Lung (tissue), 17 donors: ENCODE measurements at places on chromosomes 11 and 22.

DNA sequence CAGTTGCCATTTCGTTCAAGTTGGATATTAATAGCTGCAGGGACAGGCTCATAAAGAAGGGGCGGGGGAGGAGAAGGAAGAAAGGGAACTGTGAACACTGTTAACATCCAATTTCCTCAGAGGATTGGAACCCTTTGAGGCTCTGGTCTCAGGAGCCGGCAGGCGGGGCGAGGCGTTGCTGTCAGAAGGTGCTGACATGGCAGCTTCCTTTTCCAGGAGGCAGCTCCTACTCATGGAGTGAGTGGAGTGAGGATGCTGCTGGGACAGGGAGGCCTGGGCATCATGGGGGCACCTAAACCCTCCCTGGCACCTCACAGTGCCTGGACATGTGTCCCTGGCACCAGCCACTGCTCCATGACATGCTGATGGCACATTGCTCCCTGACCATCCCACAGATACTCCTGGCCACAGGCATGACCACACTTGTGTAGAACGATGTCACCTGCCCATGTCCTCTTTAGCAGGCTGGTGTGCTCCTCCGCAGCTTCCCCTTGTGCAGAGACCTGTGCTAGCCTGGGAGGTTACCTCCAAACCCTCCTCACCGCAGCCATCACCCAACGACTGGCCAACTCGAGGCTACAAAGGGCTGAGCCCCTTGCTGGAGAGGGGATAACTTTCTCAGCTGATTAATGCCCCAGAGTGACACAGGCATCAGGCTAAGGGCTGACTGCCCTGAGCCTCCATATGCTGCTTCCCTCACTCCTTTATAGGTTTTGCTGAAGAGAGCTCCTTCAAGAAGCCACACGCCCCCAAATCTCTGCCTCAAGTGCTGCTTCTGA is 79.6 kb upstream of the NECTIN1 start:
- no peak for DNase-seq

DNA sequence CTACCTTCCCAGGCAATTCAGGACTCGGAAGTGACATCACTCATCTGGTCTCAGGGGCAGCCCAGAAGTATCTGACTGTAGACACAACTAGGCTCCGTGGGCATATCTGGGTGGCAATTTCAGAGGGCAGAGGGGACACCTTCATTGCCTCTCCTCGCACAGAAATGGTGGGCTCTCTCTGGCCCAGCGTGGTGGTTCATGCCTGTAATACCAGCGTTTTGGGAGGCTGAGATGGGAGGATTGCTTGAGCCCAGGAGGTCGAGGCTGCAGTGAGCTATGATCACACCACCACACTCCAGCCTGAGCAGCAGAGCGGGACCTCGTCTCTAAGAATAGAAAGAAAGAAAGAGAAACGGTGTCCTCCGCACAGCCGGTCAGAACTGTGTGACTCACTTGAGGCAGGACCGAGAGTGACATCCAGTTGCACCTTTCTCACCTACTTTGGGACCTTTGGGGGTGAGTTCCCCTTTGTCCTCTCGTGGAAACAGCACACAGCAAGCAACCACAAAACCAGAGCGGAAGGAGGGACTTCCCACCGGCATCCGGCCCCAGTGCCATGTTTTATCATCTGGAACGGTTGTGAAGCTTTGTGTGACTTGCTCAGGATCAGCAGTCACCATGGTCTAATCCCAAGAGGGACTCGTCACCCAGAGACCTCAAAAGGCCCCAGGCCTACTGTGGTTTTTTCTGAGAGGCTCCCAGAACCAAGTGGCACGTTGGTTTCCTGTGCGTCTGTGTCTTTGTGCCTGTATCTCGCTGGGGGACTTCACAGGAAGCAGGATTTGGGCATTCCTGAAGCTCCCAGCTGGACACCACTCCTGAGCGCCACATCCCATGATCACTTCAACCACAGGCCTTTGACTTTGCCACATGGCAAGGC is 38.4 kb upstream of the EMID1 start:
- DNase-seq = no peak

- no peak for DNase-seq
Observed at GRCh38 chr22:23113847-23114720, 27.7 kb downstream of the RSPH14 start.

DNA sequence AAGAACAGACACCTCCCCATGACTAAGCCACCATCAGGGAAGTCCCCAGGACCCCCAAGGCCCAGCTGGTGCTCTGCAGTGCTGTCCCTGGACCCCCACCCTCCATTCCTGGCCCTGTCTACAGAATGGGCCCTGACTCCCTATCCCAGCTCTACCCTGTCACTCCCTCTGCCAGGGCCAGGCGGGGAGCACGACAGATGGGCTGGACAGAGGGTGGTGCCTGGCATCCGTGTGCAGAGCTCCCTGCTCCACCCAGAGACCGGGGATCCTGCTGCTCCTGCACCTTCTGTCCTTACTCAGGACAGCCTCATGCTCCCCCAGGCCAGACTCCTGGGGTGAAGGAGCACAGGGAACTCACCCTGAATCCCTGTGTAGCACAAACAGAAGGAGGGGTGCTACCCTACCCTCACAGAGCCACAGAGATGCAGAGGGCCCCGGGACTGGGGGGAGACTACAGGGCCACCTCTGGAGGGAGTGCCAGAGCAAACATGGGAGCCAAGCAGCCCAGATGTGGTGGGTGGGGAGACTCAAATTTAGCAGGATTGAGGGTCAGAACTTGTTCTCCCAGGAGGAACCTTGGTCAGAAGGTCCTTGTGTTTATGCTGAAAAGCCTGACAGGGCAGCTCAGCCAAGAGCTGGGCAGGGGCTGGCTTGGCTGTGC is 2.0 kb downstream of the ARVCF start:
- no peak for DNase-seq

DNA sequence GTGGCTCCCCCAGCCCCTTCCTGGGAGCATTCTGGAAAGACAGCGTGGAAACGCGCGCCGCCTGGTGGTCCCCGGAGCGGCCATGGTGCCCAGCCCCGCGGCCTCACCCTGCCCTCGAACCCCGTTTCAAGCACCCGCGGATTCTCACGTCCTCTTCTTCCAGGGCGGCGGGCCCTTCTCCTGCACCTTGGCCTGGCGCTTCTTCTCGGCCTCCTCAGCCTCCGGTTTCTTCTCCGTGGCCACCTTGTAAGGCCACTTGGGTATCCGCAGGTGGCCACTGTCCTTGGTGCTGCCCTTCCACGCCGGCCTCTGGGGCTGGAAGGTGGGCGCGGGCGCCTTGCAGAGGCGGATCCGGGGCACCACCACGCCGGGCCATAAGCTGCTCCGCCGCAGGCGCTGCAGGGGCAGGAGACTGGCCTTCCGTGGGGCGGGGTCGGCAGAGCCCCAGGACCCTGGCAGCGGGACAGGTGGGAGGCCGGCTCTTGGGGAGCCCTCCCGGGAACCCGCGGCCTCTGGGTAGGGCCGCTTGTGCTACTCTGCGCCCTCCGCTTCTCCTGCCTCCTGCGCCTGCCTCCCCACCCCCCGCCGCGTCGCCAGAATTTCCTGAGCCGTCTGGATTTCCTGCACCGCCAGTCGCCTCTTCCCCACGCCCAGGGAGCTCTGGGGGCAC is 83.4 kb downstream of the TRIM51G start:
- no peak for DNase-seq

DNA sequence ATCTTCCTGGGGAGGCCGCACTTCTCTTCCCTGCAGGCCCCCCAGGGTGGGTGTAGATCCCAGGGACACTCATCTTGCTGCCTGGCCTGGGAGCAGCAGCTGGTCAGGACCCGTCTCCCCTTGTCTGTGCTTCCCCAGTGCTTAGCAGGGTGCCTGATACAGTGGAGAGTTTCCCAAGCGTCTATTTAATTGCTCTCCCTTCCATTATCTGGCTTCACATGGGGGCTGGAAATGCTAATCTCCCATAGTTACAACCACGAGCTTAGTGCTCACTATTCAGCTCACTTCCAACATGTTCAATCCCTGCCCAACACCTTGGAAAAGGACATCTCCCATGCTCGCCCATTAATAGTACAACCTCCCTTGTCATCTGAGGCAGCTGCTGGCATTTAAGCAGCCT is 100.5 kb downstream of the DSCAML1 start:
- DNase-seq = no peak

GRCh38 chr22:30821863-30822215 is 127.2 kb downstream of the OSBP2 start:
- no peak for DNase-seq

DNA sequence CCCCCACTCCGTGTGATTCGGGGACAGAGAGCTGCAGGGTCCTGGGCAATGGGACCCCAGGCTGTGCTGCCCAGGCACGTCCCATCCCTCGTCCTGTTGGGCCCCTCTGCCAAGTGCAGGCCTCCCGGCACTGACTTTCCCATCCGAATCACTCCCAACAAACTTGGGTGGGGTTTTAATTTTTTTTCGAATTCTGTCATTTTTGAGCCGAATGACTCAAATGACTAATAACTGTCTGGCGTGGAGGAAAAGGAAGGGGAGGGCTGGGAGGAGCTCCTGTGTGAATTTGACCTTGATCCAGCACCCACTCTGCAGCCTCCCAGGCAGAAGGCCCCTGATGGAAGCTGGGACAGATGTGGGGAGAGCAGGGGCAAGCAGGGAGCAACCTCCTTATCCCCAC is 1173.2 kb downstream of the BRD1 start:
- no peak for DNase-seq

GRCh38 chr11:113689768-113690618 is 16.1 kb downstream of the TMPRSS5 start:
- no peak for DNase-seq

DNA sequence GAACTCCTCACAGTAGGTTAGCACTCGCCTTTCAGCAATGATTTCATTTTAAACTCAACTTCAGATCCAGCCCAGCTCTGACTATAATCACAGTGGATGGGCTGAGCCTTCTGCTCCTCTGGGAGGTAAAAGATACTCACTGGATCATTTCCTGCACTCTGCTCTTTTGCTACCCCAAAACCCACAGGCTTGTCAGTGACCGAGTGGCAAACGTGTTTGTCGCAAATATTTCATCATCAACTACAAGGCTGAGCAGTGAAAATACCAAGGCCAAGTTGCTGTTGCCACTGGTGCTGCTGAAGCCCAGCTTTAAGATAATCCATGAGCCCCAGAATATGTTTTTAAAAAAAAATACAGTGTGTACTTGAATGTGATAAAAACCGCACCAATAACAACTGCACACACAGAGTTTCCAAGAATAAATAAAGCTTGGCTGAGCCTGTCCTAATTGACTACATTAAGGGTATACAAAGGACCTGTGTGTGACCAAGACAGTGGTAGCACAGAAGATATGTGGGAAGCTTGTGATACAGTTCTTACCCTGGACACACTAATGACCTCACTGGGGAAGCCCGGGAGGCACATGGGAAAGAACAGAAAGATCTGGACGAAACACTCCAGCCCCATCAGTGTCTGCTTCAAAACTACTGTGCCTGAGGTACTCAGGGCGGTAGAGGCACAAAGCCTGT is 41.3 kb downstream of the ABTB2 start:
- DNase-seq = no peak

- no peak for DNase-seq
Observed at GRCh38 chr11:121741351-121741760, 288.6 kb upstream of the SORL1-AS1 start.

DNA sequence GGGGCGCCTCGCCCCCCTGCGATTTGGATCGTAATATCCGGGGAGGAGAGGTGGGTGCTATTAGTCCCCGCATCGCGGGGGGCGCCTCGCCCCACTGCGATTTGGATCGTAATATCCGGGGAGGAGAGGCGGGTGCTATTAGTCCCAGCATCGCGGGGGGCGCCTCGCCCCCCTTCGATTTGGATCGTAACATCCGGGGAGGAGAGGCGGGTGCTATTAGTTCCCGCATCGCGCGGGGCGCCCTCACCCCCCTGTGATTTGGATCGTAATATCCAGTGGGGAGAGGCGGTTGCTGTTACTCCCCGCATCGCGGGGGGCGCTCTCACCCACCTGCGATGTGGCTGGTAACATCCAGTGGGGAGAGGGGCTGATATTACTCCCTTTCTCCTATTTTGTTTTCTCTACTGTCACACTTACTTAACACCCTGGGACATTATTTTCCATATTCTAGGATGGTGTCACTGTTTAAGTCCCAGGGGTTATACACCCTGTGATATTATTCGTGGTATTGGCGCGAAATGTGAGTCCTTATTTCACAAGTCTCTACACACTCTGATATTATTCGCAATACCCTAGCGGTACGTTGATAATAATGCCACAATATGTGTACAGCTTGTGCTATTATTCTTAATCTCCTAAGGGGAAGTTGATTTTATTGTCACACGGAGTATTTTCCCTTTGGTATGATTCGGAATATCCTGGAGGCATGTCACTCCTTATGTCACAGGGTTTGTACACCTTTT is 57.8 kb upstream of the ALDH3B2 start:
- peak; percentile 8 for DNase-seq

DNA sequence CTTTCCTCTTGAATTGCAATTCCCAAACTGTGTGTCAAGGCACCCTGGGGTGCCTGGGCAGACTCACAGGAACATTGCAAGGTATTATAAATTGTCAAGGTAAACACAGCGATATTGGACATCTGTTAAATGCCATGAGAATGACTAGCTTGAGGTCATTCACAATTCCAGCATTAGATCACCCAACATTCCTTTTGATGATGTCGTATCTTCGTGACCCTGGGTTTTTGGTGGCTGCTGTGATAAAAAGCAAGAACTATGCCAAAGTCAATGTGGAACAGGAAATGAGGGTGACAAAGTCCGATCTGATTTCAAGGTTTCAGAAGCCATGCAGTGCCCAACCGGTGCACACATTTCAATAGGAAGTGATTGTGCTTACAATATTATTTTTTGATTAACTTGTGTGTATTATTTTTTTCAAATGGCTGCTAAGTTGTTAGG is 458.4 kb downstream of the MIAT start:
- no peak for DNase-seq
